Islet precursor cell (in vitro differentiated cells): ENCODE measurements at places on chromosomes 6 and 20.

DNA sequence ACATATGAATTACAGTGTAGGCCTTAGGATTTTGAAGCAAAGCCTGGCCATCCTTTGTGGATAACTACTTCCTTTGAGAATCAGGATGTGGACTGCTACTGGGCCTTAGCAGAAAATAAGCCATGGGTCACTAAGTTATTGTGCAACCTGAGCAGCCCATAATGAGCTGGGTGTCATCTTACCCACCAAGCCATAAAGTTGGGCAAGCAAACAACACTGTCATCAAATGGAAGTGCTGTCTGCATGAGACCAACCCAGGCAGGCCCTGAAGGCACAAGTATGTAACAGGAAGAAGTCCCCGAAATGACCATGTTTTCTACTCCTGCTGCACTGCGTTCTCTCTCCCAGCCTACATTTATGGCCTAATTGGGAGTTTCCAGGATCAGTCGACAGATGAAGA lies 205.6 kb upstream of the GGTLC1 start:
- no peak for DNase-seq

- DNase-seq, result no peak
These were observed 395.8 kb upstream of the MARCKS start for GRCh38 chr6:113461153-113461932.

- no peak for DNase-seq
These were observed 845.9 kb downstream of the EYS start for GRCh38 chr6:64861039-64861651.

DNA sequence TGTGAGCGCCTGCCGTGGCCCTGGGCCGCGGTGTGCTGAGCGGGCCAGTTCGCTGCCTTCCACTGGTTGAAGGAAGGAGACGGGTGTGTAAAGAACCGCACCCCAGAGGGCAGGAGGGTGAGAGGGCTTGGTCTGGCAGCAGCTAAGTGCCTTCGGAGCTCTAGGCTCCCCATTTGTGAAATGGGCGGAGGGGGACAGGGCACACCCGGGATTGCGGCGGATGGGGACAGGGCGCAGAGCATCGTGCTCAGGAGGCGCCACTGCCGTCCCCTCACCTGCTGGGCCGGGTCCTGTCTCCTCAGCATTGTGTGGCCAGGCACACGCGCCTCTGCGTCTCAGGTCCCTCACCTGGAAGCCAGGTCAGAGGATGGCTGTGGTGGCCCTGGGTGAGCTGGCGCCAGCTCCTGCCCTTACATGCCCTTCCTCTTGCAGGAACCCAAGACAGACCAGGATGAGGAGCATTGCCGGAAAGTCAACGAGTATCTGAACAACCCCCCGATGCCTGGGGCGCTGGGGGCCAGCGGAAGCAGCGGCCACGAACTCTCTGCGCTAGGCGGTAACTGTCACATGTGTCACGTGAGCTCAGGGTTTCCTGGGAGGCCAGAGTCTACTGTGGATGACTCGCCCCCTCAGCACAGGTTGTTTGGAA lies 3.1 kb downstream of the ADRM1 start:
- no peak for DNase-seq

GRCh38 chr20:1628621-1629020 lies 8.8 kb upstream of the SIRPB1 start:
- DNase-seq, result no peak

- DNase-seq, result no peak
These were observed 109.2 kb downstream of the FOXF2 start for GRCh38 chr6:1498491-1499113.

- DNase-seq, result peak; percentile 31
These were observed 199.0 kb downstream of the DLL1 start for GRCh38 chr6:170091639-170092579.

- DNase-seq, result peak; percentile 44
These were observed 111.0 kb downstream of the TBC1D7 start for GRCh38 chr6:13217206-13217905.

GRCh38 chr20:60816901-60817300 lies 435.2 kb upstream of the CDH4 start:
- DNase-seq, result no peak

- DNase-seq, result peak; percentile 96
These were observed 59.7 kb downstream of the PFDN4 start for GRCh38 chr20:54267483-54268003.

DNA sequence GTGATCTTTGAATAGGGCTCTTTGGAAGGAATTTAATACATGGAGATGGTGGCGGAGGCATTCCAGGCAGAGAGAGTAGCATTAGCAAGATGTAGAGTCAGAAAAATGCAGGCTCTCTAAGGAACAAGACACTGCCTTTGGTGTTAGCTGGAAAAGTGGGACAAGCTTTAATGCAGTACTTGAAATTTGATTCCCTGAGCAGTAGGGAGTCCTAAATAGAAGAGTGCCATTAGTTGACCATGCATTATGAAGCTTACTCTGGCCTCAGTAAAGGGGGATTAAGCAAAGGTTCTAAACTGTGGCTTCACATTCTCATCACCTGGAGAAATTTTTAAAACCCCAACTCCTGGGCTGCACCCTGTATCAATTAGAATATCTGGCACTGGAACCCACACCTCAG lies 494.8 kb upstream of the SOX4 start:
- no peak for DNase-seq

GRCh38 chr6:127267646-127268625 lies 1.3 kb downstream of the RNF146 start:
- no peak for DNase-seq

DNA sequence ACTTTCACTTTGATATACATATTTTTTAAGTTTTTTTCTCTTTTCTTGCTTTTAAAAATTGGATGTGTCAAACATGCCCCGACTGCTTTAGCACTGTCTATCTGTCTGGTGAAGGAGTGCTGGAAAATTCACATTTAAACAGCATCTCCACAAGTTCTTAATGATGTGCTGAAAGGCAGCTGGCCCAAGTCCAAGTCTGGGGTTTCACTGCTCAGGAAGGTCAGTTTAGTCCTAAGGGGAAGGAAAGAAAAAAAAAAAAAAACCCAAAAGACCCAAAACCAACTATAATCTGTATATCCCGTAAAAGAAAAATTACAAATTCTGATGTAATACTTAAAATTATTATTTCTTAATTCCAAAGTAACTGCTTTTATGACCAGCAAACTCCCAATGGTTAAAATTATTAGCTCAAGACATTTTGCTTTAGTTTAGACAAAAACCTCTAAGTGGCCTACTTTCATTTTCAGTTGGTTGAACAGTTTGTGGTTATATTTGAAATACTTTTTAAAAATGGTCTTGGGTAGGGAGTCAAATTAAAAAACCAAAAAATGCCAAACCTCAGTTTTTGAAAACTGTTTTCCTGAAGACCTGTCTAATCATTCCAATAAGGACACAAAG lies 79.5 kb upstream of the PREP start:
- DNase-seq, result no peak

DNA sequence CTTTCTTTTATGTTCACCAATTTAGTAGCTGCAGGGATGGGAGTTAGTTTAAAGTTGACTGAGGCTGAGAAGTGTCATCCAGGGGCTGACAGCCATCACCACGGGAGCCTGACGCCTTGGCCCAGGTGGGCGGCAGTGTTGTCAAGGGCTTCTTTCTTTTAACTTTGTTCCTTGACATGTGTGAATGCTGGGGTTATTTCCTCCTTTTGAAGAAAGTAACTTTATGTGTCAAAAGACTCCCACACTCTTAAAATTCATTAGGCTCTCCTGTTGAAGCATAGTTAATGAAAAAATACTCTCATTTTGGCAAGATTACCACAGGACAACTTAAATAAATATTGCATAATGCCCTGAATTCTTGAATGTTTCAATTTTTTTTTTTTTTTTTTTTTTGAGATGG lies 50.0 kb downstream of the SASH1 start:
- DNase-seq, result no peak

DNA sequence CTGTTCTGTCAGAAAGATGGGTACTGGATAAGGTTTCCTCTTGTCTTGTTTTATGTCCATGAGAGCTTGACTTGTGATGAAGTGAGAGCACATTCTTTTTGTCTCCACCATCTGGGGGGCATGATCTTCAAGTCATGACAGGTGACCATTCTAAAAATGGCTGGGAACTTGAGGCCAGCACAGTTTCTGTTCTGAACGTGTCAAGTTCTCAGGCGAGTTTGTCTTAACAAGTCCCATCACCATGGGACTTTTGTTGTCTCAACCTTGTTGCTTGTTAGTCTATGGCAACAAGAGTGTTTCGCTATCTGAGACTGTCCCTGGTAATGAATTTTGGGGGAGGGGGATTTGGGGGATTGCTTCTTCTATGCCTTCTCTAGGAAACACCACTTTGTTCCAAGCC lies 25.6 kb upstream of the ENPP4 start:
- no peak for DNase-seq

DNA sequence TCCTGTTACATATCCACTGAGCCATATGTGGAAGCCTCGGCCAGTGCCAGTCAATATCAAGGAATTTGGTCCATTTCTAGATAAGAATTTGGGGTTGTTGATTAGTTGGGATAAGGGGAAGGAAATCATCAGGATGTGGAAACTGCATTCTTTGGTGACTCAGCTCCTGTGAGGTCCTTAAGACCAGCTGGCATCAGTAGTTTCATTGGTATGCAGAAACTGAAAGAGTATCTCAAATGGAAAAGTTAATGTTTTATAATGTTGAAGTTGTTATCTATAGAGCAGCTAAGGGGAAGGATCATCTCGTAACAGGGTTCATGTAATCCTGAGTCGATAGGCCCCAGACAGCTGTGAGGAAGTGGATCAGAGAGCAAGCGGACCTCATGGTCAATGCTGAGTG lies 87.9 kb upstream of the PRND start:
- no peak for DNase-seq

DNA sequence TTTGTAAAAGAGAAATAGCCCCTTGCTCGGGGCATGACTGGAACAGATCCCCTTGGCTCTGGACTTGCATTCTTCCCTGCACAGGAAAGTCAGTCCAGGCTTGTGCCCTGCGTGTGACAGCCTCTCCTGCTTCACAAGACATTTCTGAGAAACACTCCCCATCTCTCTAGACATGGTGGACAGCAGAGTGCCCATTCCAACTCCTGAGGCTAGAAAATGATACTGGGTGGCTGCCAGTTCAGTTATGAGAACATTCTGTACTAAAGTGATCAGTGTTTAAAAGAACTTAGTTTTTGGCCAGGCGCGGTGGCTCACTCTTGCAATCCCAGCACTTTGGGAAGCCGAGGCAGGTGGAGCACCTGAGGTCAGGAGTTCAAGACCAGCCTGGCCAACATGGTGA lies 41.3 kb downstream of the TGM3 start:
- DNase-seq, result peak; percentile 22

DNA sequence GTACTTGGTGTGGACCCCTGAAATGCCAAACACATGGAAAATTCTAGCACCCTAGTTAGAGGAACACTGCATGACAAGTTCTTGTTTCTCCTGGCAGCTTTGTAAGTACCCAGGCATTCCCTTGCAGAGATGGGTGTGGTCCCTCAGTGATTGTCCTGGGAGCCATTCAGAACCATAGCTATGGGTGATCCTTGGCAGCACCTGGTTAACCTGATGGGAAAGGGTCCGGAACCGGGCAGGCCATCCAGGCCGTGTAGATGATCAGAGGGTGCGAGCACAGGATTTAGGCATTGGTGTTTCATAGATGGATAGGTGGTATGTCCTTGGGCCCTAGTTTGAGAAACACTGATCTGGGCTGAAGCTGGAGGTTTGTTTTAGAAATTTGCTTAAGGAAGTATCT lies 95.8 kb downstream of the RPP40 start:
- DNase-seq, result no peak

DNA sequence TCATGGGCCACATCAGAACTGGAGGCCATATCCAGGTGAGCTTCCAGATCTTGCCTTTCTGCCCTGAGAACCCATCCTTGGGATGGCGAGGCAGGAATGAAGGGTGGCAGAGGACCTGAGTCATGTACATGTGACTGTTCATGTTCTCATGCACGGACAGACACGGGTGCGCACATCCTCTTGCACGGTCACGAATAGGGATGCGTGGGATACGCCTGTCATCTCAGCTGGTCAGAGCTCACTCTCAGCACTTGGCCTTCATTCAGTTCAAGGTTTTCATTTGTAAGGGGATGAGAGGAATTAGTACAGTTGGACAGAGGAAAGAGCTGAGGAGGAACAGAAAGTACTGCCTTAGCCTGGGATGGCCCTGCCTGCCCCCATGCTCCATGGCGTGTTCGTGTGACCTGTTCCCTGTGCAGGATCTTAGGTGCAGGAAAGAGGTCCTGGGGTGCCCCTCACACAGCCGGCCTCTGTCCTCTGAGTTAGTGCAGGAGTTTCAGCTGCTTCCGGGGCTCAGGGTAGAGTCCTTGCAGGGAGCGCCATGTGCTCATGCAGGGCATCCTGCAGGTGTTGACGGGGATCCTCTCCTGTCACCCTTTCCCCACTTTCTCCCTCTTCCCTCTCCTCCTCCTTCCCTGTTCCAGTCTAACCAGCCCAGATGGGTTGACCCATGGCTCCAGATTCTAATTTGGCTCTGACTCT lies 173.4 kb downstream of the DTNBP1 start:
- DNase-seq, result peak; percentile 41

- no peak for DNase-seq
These were observed 35.0 kb downstream of the STX11 start for GRCh38 chr6:144185133-144185836.

- DNase-seq, result no peak
These were observed 966.6 kb upstream of the SLC35B3 start for GRCh38 chr6:9401960-9402359.

DNA sequence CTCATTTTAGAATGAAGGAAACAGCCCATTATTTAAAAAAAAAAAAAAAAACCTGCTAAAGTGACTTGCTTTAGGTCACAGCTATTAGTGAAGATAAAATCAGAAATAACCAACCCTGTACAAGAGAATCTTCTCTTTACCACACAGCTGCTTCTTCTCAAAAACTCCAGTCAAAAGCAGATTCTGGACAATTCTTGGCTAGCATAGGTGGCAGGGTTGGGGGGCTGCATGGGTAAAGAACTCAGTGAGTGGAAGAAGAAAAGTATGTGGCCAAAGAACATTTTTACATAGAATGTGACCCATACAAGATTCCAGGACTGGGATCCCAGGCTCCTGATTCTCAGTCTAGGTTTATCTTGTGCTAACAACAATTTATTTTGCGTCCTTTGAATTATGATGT lies 9.4 kb upstream of the FRK start:
- no peak for DNase-seq

GRCh38 chr6:32885698-32886286 lies 31.8 kb downstream of the PSMB9 start:
- DNase-seq, result no peak

GRCh38 chr20:7959484-7959883 lies 19.2 kb upstream of the HAO1 start:
- DNase-seq, result no peak

- no peak for DNase-seq
These were observed 330.5 kb downstream of the EPHA7 start for GRCh38 chr6:93088621-93089501.

- no peak for DNase-seq
These were observed 383.6 kb downstream of the BCKDHB start for GRCh38 chr6:80489911-80490635.

GRCh38 chr6:28537509-28538140 lies 11.9 kb downstream of the GPX5 start:
- DNase-seq, result peak; percentile 79
